Heart right ventricle (tissue), 16 donors: ENCODE measurements at places on chromosomes 16 and 17.

GRCh38 chr17:6716736-6717135 is 3.6 kb upstream of the SLC13A5 start:
- DNase-seq: no peak

- no peak for DNase-seq
These were observed 10.4 kb upstream of the NLRC3 start for GRCh38 chr16:3587547-3588110.

- no peak for DNase-seq
These were observed 40.4 kb upstream of the NDRG4 start for GRCh38 chr16:58459344-58460218.

DNA sequence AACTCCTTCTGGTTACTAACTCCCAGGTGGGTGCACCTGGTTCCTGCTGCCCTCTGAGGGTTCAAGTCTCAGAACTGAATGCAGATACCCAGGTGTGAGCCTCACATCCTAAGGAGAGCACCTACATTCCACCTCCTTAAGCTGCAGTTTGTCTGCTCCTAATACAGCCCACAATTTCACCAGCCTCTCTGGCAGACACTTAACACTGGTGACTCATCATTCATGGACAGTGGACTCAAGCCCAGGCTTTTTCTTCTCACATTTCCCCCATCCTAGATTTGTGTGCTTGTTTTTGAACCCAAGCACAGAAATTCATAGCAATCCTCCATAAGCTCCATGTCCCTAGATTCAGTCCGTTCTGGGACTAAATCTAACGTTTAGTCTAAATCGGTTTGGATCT is 7.0 kb upstream of the MAF start:
- DNase-seq: no peak

DNA sequence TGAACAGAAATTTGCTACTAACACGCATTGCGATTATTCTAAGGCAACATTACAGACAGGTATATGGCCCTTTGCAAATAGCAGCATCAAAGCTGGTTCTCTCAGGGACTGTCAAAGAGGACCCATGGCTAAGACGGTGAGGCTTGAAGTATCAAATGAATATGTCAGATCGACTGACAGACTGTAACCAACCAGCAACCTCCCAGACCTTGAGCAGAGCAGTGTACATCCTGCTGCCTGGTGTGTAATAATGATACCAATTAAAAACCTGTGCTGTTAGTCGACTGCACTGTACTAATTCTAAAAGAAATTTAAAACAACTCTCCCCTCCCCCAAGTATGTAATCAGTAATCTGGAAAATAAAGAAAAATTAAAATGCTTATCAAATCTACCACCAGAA is 35.9 kb upstream of the GHDC start:
- DNase-seq: no peak
